ENCODE measurements at places on chromosomes 13 and 19. TPM values are rescaled to one million over a fixed set of nuclear protein-coding genes. Genes with fewer than 3 reads are reported as not detected.

LILRB1 gene
- 26.9 TPM for total RNA-seq

SERP2 gene
- 0.44 TPM for total RNA-seq

GPR42 gene
- not detected for total RNA-seq

SGCG gene
- total RNA-seq, result not detected

TMPRSS9 gene
- not detected for total RNA-seq

HIPK4 gene
- total RNA-seq, result 0.16 TPM

GRIN2D gene
- 0.16 TPM for total RNA-seq

FAM83E gene
- 3.0 TPM for total RNA-seq

SERPINE3 gene
- total RNA-seq, result not detected

ZNF154 gene
- total RNA-seq, result 7.5 TPM

ZNF780B gene
- 50.8 TPM for total RNA-seq

CEACAM3 gene
- not detected for total RNA-seq

BEST2 gene
- total RNA-seq, result not detected

CAPN12 gene
- 11.9 TPM for total RNA-seq

PSG2 gene
- total RNA-seq, result not detected

PROZ gene
- not detected for total RNA-seq

OR7A5 gene
- total RNA-seq, result not detected

ZNF83 gene
- total RNA-seq, result 84.6 TPM

ZNF738 gene
- total RNA-seq, result 9.2 TPM

LILRA6 gene
- not detected for total RNA-seq

LRRC63 gene
- 0.53 TPM for total RNA-seq

MYO1F gene
- total RNA-seq, result 363 TPM

FCAR gene
- not detected for total RNA-seq

PLK5 gene
- not detected for total RNA-seq

DLL3 gene
- not detected for total RNA-seq

CILP2 gene
- 0.41 TPM for total RNA-seq

Data from T-cell (primary cell).